H1 (cell line): ENCODE measurements at places on chromosomes 1 and 21. TPM values are rescaled to one million over a fixed set of nuclear protein-coding genes. Genes with fewer than 3 reads are reported as not detected.

Gene OR2W3
- 0.08 and 0.12 TPM in 2 replicates for polyA plus RNA-seq

Gene TMEM240
- 5.7 and 7.6 TPM in 2 replicates for polyA plus RNA-seq

Gene B3GALT2
- not detected in 2 replicates for polyA plus RNA-seq

Gene PRMT6
- polyA plus RNA-seq, result 23.6 and 27.7 TPM in 2 replicates

Gene IQCC
- polyA plus RNA-seq, result 1.9 and 2.5 TPM in 2 replicates

Gene ACOT11
- 4.5 and 5.6 TPM in 2 replicates for polyA plus RNA-seq

Gene FTCD
- 4.9 and 7.3 TPM in 2 replicates for polyA plus RNA-seq

Gene SNRNP40
- polyA plus RNA-seq, result 76.2 and 97.4 TPM in 2 replicates

Gene LCE2A
- polyA plus RNA-seq, result not detected in 2 replicates

Gene TEDDM1
- not detected in 2 replicates for polyA plus RNA-seq

Gene PHACTR4
- polyA plus RNA-seq, result 18.6 and 23.7 TPM in 2 replicates

Gene PLA2G2F
- not detected in 2 replicates for polyA plus RNA-seq

Gene SYCP1
- polyA plus RNA-seq, result 0.26 TPM in 1 of 2 replicates, not detected in the other

Gene SERTAD4
- 0.54 and 0.80 TPM in 2 replicates for polyA plus RNA-seq

Gene CYP4A11
- 0.08 TPM in 1 of 2 replicates, not detected in the other for polyA plus RNA-seq

Gene PLCH2
- 0.14 TPM in 2 replicates for polyA plus RNA-seq

Gene PFDN2
- 66.2 and 69.6 TPM in 2 replicates for polyA plus RNA-seq

Gene NOL9
- 11.6 and 17.1 TPM in 2 replicates for polyA plus RNA-seq

Gene KRTAP7-1
- not detected in 2 replicates for polyA plus RNA-seq

Gene HSPA6
- polyA plus RNA-seq, result 0.05 and 0.06 TPM in 2 replicates

Gene CERS2
- 153 and 216 TPM in 2 replicates for polyA plus RNA-seq

Gene CFHR2
- not detected in 2 replicates for polyA plus RNA-seq

Gene DPH2
- polyA plus RNA-seq, result 92.1 and 163 TPM in 2 replicates
